Osteoblast (primary cell): ENCODE measurements at places on chromosomes 4 and X.

- DNase-seq: no peak
Observed at GRCh38 chrX:108313669-108314068, 124.6 kb downstream of the COL4A6 start.

DNA sequence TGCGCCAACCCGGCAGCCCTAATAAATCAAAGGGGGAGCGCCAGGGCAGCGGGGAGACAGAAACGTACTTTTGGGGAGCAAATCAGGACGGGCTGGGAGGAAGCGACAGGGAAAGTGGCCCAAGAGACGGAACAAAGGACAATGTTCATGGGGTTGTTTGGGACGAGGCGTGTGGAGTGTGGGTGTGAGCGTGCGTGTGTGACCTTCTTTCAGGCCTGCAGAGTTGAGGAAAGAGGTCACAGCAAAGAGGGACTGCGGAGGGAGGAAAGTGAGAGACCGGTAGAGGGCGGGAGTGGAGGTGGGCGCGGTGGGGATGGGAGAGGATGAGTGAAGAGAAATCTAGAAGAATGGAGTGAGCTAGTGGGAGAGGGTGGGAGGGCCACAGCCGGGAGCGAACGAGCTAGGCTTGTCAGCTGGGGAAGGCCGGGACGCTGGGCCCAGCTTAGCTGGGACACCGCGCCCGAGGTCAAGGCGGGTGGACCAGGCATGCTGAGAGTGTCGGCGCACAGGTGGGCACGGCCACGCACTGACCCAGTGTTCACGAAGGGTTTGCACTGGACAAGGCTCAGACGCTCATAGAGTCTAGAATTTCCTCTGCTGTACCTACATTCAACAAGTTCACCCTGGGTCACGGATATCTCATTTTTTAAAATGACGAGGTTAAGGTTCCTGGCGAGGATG, 14.7 kb upstream of the PITX2 start:
- DNase-seq: no peak

GRCh38 chr4:176818531-176818930, 25.8 kb upstream of the VEGFC start:
- peak; percentile 84 for DNase-seq

DNA sequence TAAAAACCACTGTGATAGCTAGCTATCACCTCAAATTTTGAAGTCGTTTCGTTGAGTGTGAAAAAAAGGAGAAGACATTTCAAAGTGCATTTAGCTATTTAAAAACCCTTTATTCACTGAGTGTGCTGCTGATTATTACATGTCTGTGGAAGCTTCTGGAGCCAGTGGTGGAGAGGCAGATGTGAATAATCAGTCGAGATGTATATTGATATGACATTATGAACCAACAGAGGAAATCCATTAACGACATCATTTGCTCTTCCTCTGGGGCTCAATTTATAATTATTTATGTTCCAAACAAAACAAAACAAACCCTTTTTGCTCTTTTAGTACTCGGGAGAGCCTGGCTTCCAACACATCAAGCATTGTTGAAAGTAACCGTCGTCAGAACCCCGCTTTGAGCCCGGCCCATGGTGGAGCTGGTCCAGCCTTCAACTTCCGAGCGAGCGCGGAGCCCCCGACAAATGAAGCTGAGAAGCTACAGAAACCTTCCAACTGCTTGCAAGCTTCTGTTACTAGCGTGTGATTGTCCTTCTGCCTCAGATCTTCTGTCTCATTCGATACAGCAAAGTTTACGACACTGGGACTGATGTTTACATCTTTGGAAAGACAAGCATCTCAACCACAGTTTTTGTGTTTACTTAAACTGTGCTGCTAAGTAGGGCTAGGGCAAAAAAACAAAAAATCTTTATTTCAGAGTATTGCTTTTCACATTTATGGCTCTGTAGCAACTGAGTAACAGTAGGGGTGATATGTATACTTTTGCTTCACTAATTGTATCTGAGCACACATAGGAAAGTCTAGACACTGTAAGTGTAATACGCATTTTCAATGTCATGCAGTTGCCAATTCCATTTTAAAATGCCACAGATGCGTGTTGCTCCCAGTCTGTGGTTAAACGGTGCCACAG, 111.9 kb downstream of the STOX2 start:
- DNase-seq: no peak

DNA sequence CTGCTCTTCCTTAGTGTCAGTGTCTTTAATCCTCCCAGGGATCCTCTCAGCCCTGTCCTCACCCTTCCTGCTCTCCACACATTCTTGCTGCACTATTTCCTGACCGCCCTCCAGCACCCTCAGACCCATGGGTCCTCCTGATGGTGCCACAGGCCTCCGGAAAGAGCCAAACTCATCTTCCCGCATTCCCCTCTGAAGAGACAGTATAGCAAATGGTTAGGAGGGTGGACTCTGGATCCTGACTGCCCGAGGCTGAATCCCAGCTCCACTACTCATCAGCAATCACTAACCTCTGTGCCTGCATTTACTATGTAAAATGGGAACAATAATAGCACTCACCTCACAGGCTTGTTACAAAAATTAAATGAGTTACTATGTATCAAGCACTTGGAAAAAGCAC, 6.2 kb downstream of the SUV39H1 start:
- no peak for DNase-seq

- DNase-seq: no peak
Observed at GRCh38 chr4:11634283-11634682, 205.6 kb upstream of the HS3ST1 start.

DNA sequence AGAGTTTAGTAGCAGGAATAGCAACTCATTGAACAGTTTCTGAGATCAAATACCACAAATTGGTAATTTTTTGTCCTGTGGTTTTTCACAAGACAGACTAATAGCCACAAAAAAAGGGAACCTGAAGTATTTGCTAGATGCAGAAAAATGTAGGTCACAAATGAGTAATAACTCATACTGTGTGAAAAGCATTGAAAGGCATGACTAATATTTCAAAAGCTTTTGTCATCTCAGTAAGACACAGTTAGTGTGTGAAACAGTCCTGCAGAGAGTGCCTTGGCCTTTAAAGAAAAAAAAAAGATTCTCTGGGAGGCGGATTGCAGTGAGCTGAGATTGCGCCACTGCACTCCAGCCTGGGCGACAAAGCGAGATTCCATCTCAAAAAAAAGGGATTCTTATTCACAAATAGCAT, 31.4 kb upstream of the SLC25A31 start:
- peak; percentile 82 for DNase-seq

- DNase-seq: no peak
Observed at GRCh38 chr4:94931626-94932025, 173.9 kb downstream of the BMPR1B start.

DNA sequence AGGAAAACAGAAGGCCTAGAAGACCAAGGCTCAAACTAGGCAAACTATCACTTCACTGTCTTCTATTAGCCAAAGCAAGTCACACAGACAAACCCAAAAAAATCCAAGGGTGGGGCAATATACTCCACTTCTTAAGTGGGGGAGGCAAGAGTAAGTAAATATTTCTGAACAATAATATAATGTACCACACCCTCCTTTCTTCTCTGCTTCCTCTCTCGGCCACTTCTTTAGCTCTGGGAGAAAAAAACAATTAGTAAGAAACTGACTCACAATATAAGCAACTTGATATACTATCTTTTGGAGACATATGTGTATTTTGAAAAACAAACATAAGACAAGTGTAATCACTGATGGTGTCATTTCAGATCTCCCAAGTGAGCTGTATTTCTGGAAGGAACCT, 14.8 kb downstream of the DCAF8L1 start:
- DNase-seq: no peak

DNA sequence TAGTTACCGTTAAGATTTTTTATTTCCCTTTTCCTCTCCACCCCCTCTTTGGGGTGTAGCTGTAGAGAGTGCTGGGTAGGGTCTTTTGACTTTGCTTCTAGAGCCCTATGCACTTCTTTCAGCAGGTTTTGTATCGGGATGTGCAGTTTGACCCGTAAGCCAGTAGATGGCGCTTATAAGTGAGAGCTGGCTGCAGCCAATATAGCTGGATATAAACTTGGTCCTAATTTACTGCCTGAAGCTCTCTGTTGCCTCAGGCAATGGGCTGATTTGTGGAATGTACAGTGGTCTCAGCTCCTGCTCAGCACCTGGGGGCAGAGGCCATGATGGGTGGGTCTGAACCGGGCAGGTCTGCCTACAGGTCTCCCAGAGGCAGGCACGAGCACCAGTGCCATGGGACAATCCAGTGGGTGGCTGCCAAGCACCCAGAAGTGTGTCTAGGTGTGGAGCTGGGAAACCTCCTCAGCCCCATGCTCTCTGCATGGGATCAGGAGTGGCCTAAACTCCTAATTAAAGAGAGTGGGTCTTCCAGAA, 146.5 kb downstream of the SPANXN1 start:
- DNase-seq: no peak
